Muscle of arm (tissue), 14 donors: ENCODE measurements at places on chromosomes 1 and 21. TPM values are rescaled to one million over a fixed set of nuclear protein-coding genes. Genes with fewer than 3 reads are reported as not detected.

Gene LCE6A
- not detected for polyA plus RNA-seq

GRCh38 chr1:243730487-243731150, 119.4 kb downstream of the AKT3 start:
- no peak for DNase-seq

DNA sequence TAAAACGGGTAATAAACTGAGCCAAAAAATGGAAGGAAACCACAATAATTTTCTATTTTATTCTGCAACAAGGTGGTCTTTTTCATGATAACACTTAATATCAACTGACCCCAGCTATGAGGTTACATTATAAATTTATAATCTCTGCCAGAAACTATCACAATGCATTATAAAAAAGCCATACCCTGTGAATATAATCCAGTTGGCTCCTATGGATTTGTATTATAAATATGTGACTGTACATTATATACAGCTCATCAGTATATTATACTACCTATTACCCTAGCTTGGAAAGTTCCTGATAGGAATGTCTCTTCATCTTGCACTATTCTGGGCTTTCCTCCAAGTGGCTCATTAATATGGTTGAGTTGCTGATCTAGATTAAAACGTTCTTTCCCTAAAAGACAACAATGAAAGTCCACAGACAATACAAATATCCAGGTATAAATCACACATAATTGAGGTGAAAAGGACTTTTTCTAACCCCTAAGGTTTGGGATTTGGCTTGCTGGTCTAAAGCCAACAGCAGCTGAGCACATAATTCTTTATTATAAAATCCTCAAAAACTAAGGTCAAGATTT, 487.7 kb downstream of the TTLL7 start:
- no peak for DNase-seq

DNA sequence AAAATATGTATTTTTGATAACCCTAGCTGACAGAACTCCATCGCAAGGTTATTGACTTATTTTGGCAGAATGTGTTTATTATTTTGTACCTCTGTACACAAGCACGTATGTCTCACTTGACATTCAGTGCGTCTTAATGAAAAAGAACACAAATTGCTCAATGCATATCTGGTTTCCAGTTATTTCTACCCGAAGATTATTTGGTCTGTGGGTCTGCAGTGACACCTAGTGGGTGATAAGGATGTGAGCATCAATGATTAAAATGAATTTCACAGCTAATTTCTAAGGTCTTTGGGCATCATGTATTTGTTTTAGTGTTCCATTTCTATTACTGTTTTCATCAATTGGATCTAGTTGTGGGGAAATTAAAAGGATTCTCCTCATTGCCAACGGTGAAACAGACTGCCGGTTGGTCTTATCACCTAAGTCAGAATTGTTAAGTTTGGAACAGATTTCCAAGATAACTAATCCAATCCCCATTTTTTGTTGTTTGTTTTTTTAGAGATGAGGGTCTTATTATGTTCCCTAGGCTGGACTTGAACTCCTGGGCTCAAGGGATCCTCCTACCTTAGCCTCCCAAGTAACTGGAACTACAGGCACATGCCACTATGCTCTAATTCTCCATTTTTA, 13.9 kb downstream of the DDX20 start:
- peak; percentile 55 for DNase-seq

DNA sequence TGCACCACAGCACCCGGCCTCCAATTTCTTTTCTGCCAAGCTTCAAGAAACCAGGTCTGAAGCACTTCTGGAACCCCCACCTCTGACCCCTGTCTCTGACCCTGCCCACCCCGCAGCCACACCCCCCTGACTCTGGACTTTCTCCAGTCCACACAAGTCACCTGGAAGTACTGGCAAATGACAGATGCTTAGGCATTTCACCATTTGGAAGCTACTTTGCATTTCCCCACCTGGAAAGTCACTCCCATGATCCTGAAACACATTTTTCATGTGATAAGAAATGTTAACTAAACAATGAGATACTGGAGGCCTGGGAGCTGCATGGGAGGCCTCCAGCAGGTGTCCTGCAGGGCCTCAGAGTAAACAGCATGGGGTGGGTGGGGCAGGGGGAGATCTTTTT, 45.7 kb downstream of the NTPCR start:
- no peak for DNase-seq

Gene TNFSF4
- not detected for polyA plus RNA-seq
